ENCODE measurements at places on chromosomes 11 and 22.

DNA sequence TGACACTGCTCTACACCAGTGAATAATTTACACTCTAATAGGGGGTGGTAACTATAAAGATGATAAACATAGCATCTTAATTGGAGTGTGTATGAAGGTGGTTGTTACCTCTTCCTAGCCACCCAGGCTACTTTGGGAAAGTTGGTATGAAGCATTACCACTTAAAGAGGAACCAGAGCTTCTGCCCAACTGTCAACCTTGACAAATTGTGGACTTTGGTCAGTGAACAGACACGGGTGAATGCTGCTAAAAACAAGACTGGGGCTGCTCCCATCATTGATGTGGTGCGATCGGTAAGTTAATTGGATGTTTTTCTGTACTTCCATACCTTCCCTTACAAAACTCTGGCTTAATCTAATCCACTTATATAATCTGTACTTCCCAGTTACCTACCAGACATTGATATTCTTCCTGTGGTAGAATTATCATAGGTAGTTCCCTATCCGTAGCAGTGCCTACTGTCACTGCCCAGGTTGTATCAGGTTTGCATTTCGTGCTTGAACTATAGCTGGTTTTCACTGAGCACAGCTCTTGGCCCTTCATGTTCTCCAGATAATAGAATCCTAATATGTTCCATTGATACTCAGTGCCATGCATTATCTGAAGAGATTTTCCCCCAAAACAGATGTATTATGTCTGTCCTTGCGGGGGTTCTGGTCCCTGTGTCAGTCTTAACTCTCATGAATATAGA, 2.2 kb downstream of the RPL27A start:
- DNase-seq: no peak

GRCh38 chr11:128904656-128905344, 13.6 kb downstream of the KCNJ5 start:
- no peak for DNase-seq

GRCh38 chr11:18088366-18088765, 17.5 kb downstream of the SAAL1 start:
- no peak for DNase-seq

DNA sequence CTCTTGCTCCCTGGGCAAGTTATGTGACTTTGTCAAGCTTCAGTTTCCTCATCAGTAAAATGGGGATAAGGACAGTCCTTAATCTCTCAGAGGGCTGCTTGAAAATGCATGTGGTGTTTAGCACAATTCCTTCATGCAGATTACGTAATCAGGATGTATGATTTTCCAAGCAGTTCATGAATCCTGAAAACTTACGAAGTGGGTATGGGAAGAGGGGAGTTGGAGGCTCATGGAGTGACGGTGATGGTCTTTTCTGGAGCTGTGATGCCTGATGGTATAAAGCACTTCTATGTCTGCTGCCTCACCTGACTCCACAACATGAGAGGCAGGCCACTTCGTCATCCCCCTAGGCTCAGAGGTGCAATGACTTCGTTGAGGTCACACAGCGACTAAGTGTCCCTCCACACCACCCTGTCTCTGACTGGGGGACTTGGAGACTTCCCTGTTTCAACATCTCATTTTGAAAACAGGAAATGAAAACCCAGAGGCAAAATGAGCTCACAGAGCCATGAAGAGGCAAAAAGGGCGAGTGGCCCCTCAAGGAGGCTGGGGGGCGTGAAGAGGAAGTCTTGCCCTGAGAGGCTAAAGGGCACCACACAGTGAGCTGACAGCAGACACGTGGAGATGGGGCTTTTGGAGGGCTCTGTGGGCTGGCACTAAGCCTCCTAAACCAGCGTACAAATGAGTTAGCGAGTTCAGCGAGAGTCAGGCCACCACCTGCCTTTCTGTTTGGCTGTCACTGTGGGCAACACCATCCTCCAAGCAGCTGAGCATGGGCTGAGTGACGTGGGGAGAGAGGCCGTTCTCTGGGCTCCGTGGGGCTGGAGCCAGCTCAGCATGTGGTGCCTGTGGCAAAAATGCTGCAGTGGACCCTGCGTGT, 10.1 kb downstream of the MCM5 start:
- peak; percentile 15 for DNase-seq

GRCh38 chr11:74948546-74948897, 369 bp downstream of the XRRA1 start:
- DNase-seq: no peak

DNA sequence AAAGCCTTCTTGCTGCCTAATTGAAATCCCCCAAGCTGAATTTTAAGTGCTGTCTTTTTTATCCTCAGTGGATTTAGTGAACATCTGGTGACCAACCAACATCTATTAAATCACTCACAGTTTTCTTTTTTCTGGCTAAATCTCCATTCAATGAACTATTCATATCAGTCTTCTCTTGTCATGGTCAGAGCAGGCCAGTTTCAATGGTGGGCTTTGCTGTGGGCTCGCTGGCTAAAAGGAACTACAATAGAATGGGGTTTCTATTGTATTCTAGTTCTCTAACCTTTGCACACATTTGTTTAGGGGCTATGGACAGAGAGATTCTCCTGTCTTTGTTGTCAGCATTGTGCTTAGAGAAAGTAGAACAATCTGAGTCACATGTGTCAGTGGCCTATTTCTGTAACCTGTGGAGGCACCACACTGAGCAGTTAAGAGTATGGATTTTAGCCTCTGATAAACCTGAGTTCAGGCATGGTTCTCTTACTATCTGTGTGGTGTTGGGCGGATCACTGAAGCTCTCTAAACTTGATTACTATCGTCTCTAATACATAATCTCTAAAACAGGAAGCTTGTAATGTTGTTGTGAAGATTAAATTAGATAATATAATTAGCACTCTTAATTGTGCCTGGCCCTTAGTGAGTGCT, 94.2 kb upstream of the CADM1 start:
- no peak for DNase-seq

DNA sequence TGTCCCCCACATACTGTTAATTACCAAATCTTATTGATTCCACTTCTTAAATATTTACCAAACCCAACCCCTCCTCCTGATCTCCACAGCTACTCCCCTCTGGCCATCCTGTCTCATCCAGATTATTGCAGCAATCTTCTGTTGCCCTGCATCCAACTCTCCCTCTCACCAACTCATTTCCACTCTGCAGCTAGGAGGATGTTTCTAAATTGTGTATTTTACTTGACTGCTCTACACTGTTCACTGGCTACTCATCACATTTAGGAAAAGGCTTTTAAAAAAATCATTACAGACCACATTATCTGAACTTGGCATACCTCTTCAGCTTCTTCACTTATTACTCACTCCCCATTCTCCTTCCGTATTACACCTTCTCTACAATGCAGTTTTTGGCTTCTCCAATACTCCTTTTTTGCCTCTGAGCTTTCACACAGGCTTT, 117.9 kb downstream of the ATG16L2 start:
- no peak for DNase-seq
